ENCODE measurements at places on chromosomes 11 and 22.
A peak's percentile ranks its signal among the peaks of the same experiment; 100 is the strongest.

- H3K27ac ChIP-seq: no peak overlapping the region
- DNase-seq: peak; percentile 1
- H3K4me1 ChIP-seq: no peaks in the 10 kb centered on the region
- no peaks in the 10 kb centered on the region for H3K27me3 ChIP-seq
- H3K4me3 ChIP-seq: no peak overlapping the region
These were observed 110.3 kb downstream of the KCNQ1OT1 start for GRCh38 chr11:2589538-2589934.

DNA sequence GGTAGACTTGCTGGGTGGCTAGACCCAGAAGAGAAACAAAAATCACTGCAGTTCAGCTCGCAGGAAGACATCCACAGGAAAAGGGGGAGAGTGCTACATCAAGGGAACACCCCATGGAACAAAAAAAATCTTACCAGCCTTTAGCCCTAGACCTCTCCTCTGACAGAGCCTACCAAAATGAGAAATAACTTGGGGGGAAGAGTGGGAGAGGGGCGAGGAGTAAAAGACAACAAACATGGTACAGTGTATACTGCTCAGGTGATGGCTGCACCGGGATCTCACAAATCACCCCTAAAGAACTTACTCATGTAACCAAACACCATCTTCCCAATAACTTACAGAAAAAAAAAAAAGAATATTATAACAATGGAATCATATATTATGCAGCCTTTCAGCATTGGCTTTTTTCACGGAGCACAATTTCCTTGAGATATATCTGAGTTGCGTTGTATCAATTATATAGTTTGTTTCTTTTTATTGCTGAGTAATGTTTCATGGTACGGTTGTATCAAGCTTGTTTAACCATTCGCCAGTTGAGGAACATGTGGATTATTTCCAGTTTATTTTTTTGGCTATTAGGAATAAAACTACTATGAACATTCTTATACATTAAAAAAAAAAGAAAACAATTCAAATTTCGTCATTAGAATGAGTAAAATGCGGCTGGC, 90.9 kb downstream of the ZNF280B start:
- peaks cover 52% of the 10 kb centered on the region for H3K27me3 ChIP-seq
- no peak overlapping the region for H3K4me3 ChIP-seq
- DNase-seq: no peak
- H3K36me3 ChIP-seq: no peaks in the 10 kb centered on the region

GRCh38 chr11:24793479-24793878, 296.6 kb downstream of the LUZP2 start:
- H3K27ac ChIP-seq: no peak overlapping the region
- H3K4me3 ChIP-seq: no peak overlapping the region
- no peaks in the 10 kb centered on the region for H3K4me1 ChIP-seq
- DNase-seq: no peak
- no peaks in the 10 kb centered on the region for H3K36me3 ChIP-seq
- H3K27me3 ChIP-seq: no peaks in the 10 kb centered on the region

- H3K36me3 ChIP-seq: no peaks in the 10 kb centered on the region
- DNase-seq: peak; percentile 33
- peak overlapping the region; percentile 94 for H3K27ac ChIP-seq
- H3K4me3 ChIP-seq: peak overlapping the region; percentile 42
- H3K4me1 ChIP-seq: peaks cover 57% of the 10 kb centered on the region
These were observed 7.6 kb downstream of the FXYD2 start for GRCh38 chr11:117816846-117817367.

GRCh38 chr11:69513663-69514224, 32.3 kb downstream of the LINC01488 start:
- no peak for DNase-seq
- H3K27me3 ChIP-seq: peaks cover 13% of the 10 kb centered on the region
- no peak overlapping the region for H3K4me3 ChIP-seq

DNA sequence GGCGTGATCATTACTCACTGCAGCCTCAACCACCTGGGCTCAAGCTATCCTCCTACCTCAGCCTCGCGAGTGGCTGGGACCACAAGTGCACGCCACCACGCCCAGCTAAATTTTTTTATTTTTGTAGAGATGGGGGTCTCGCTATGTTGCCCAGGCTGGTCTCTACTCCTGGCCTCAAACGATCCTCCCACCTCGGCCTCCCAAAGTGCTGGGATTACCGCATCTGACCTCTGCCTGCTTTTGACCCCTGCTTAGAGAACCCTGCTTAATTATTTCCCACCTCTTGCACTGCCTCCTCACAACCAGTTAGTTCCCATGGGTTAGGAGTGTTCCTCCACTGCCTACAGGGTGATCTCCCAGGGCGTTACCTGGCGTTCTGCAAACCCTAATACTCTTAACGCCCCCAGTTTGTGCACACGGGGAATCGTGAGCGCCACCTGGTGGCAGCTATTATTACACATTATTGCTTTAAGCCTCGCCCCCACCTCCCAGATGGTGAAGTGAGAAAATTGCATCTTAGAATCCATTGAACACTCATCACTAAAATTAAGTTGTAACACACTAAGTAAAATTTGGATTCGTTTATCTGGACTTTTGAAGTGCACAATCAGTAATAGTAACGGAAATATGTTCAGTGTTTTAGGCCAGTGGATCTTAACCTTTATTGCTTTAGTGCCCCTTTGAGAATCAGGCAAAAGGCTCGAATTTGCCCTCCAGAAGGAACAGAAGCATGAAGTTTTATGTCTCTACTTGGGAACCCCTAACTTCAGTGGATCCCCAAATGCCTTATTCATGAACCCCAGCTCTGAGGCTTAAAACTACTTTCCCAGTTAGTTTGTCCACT, 61.4 kb upstream of the ASPHD2 start:
- H3K27me3 ChIP-seq: peaks cover 19% of the 10 kb centered on the region
- H3K4me1 ChIP-seq: no peaks in the 10 kb centered on the region
- peak; percentile 69 for DNase-seq
- H3K27ac ChIP-seq: no peak overlapping the region
- no peaks in the 10 kb centered on the region for H3K36me3 ChIP-seq

DNA sequence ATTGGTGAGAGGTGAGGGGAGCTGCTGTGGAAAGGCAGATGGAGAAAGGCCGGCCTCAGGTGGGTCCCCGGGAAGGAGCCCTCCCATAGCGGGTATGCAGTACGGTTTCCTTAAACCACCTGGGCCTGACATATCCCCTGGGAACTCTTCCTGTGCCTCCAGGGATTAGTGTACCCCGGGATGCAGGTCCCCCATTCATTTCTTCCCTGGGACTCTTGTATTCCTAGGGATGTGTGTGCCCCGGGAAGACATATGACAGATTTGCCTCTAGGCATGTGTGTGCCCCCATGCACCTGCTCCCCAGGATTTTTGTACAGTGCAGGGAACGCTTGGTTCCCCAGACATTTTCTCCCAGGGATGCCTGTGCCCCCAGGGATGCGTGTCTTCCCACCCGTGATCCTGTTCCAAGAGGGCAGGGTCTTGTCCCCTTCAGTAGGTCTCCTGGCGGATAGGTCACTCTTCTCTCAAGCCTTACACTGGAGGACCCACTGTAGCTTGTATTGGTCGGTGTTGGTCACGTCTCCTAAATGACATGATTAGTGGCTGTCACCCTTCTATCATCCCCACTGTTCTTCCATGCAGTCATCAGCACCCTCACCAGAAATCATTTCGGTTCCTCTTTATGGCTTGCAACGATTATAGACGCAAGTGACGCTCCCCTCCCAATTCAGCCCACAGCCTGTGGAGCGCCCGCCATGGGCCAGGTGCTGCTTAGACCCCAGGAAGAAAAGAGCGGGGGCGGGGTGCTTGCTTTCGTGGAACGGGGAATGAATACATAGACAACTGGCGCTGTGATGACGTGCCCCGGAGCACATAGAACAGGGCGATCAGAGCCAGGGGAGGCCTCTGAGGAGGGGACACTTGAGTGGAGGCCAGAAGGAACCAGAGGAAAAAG, 1.3 kb downstream of the PARVB start:
- H3K27me3 ChIP-seq: peaks cover 4% of the 10 kb centered on the region
- H3K27ac ChIP-seq: peak overlapping the region; percentile 79
- peak overlapping the region; percentile 87 for H3K4me3 ChIP-seq
- peaks cover 53% of the 10 kb centered on the region for H3K4me1 ChIP-seq
- no peak for DNase-seq
- peaks cover 9% of the 10 kb centered on the region for H3K36me3 ChIP-seq

DNA sequence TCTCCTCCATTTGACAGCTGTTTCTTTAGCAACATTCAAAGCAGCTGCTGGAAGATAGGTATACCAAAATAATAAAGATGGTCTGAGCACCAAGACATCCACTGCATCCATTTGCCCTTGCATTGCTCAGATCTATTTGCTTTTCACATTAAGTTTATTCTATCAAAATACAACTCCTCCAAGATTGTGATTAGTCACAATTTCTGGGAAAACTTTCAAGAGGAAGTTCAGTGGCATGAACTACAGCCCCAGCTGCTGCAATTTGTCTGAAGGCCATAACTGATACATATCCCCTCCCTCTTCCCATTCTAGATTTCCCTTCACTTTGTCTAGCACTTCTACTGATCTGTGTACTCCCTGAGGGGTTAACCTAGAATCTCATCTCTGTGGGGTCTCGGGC, 117.5 kb upstream of the CEP126 start:
- no peaks in the 10 kb centered on the region for H3K4me1 ChIP-seq
- H3K27ac ChIP-seq: no peak overlapping the region
- H3K36me3 ChIP-seq: no peaks in the 10 kb centered on the region
- no peak overlapping the region for H3K4me3 ChIP-seq
